ENCODE measurements at places on chromosomes 5 and 9.

GRCh38 chr9:35980289-35981011 is 22.5 kb upstream of the OR2S2 start:
- DNase-seq = no peak

DNA sequence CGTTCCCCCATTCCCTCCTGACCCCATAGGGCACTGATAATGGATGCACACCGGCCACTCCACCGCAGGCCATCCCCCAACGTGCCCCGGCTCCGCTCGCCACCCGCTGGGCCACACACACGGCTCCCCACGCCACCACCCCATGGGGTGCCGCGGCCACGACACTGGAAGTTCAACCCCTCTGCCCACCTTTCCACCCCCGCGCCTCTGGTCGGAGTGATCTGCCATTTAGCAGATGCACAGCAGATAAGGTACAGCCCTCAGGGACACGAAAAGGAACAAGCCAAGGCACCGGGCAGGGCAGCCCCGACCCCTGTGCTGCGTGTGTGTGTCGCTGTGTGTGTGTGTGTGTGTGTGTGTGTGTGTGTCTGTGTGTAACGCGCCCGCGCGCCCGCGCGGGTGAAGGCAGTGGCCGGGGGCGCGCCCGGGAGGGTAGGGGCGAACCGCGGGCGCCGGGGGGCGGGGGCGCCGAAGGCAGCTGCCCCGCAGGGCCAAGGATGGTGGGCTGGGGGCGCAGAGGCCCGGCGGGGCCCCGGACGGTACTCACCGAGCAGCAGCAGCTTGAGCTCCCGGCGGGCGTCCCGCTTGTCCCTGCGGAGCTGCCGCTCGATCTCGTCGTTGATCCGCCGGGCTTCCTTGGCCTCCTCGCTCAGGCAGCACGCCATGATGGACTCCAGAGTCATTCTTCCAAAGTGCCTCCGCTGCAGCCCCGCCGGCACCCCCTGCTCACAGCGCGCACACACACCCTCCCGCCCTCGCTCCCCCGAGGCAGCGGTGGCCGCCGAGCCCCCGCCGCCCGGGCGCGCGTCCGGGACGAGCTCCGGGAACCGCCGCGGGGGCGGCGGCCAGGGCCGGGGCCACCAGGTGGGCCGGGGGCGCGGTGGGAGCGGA is 813 bp downstream of the GNAQ start:
- DNase-seq = no peak

DNA sequence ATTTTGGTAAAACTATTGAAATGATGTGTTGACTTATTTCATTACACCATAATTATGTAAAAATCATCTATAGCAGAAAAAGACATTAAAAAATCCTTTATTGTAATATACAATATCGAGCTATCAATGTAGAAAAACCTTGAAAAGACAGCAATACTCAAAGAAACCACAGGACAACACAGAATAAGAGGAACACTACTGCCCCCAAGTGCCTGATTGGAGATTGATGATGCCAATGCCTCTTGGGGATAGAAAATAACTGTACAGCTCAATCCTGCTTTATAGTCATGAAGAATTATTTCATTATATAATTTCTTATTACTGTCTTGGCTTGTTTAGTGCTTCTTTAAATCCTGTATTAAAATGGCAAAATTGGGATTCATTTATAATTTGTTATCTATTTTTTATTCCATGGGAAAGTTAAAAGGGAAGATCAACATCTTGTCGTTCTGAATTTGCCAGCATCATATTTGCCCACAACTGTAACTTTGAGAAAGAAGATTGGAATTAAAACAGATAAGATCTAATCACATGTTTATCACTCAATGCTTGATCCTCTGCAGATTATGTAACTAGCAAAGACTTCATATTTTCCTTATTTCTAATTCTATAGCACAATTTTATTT is 337.5 kb downstream of the CDH9 start:
- DNase-seq = peak; percentile 86

DNA sequence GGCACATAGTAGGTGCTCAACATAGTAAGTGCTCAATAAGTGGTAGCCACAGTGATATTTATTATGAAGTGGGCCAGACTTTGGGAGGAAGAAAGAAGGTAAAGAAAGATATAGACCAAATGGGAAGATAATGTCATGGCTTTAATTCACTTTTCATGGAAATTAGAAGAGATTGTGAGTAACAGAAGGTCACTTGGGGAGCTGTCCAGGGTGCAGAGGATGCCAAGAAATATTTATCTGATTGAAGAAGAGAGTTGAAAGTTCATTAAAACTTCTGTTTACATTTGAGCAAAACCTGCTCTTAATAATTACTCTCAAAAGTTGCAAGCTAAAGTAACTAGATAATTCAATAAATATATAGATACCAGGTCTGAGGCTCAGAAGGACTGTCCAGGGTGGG is 28.3 kb upstream of the IL33 start:
- DNase-seq = no peak

DNA sequence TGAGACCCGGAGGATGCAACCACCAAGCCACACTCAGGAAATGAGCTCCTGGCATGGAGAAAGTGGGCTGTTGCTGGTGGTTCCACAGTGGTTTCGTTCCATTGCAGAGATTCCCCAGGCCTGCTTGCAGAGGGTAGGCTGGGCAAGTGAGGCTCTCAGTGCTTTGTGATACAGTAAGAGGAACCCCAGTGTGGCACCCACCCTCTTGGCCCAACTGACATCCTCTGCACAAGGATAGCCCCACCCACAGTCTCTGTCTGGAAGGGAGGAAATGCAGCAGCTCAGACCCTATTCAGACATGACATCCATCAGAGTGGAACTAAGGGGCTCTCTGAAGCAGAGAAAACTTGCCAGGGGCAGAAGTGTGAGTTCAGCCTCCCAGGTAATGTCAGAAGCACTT is 69.6 kb upstream of the FSTL4 start:
- no peak for DNase-seq

DNA sequence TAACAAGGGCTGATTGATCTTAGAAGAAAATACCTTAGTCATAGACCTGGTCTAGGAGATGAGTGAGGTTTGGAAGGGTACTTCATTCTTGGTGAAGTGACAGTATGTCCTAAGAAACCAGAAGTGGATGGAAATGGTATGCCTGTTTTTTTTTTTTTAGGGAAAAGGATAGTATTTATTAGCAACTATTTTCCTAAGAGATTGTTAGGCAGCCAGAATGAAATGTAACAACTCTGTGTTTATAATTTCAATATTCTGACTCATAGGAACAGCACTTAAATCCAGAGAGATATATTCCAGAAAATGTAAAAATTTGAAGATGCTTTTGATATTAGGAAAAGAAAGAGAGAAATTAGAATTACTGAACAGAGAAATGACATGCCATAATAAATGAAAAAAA is 21.2 kb upstream of the ARL14EPL start:
- DNase-seq = no peak

- no peak for DNase-seq
Measured at GRCh38 chr5:162607879-162608278, 540.3 kb downstream of the GABRG2 start.

- DNase-seq = peak; percentile 21
Measured at GRCh38 chr9:97556721-97557605, 55.5 kb downstream of the TMOD1 start.

GRCh38 chr9:75200892-75201470 is 112.7 kb downstream of the OSTF1 start:
- DNase-seq = peak; percentile 62

Data from NCI-H2029 treated with DMSO at 0.1 percent for 48 hours (cell line).